Bone marrow (tissue), 2 donors: ENCODE measurements at places on chromosomes 6 and 20.

GRCh38 chr6:166031275-166031674, 136.4 kb downstream of the TBXT start:
- DNase-seq = no peak

- DNase-seq = no peak
Measured at GRCh38 chr20:19648024-19648423, 110.0 kb upstream of the RIN2 start.

DNA sequence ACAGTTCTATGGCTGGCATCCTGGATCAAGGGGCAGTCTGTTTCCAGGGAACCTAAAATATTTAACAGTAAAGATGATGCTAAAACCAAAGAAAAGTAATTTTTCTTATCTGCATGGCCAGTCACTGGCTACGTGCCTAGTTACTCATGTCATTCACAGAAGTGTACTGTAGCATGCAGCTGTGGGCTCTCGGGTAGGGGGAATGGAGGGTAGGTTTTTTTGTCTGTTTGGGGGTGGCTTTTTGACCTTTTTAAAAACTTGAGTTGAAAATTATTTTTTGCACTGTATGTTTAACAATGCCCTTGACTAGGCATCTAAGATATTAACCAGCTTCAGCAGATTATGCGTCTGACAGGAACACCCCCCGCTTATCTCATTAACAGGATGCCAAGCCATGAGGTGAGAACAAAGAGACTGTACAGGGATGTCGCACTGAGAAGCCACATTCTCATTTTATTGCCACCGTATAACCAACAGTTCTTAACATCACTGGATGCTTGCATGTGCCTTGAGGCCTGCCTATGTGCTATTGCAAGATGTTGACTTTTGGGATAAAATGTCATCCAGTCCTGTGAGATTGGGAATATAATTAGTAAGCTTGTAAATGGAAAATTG, 30.3 kb upstream of the MAPK13 start:
- no peak for DNase-seq

DNA sequence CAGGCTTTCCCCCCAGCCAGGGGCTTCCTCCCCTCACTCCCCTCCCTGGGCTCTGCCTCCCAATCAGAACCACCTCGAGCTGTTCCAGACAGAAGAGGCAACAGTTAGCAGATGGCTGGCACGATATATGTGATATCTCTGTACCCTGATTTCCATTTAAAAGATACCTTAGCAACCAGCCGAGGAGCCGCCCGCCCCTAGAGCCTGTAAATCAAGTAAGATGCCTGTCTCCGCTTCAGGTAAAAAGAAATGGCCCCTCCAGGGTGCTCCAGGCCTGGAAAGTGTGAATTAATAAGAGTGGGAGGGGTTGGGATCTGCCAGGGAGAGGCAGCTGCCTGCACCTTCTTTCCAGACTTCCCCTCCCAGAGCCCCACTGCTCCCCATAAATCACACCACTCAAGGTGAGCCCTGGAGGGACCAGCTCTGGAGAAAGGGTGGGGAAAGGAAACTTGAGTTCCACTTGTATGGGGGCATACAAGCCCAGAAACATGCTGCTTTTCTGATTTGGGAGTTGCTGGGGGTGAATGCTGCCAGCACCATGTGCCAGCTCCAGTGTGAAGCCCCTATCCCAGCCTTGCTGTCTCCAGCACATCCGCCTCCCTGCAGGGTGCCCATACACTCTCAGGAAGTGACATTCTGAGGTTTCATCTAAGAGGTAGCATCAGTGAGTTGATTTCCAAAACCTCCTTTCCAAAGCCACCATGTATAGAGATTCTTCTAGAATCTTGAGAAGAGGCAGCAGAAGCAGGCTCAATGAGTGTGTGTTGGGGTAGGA, 148.0 kb downstream of the LRFN2 start:
- DNase-seq = no peak

DNA sequence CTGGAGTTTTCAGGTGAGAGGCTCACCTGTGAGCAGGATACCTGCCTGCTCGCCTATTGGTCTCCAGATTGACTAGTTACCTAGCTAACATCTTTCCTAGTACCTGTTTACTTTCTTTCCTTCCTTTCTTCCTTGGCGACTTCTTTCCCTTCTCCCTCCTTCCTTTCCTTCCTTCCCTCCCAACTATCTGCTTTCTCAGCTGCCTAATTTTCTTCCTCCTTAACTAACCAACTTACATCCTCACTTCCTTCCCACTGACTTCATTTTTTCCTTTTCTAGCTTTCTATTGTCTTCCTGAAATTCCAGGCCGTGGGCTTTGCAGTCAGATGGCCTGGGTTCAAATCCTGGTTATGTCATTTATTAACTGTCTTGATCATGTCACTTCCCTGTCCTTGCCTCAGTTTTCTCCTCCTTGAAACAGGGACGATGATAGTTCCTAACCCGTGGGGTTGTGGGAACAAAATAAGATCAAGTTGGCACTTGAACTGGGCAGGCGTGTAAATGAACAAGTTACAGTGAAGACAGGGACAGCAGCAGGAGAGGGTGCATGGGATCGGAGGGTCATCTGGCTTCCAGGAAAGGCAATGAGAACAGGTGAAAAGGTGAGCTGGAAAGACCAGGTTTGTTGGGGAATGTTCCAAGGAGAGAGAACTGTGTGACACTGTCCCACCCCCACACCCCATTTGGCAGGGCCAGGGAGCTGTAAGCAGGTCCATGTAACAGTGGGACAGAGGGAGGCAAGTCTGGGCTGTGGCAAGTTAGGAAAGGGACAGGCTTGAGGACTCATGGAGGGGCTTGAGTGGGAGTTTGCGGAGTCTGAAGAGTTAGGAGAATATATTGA, 540 bp downstream of the SGK2 start:
- DNase-seq = no peak

- no peak for DNase-seq
Measured at GRCh38 chr6:148438632-148439031, 96.0 kb downstream of the SASH1 start.

- DNase-seq = no peak
Measured at GRCh38 chr6:3330199-3330598, 71.5 kb downstream of the PSMG4 start.

DNA sequence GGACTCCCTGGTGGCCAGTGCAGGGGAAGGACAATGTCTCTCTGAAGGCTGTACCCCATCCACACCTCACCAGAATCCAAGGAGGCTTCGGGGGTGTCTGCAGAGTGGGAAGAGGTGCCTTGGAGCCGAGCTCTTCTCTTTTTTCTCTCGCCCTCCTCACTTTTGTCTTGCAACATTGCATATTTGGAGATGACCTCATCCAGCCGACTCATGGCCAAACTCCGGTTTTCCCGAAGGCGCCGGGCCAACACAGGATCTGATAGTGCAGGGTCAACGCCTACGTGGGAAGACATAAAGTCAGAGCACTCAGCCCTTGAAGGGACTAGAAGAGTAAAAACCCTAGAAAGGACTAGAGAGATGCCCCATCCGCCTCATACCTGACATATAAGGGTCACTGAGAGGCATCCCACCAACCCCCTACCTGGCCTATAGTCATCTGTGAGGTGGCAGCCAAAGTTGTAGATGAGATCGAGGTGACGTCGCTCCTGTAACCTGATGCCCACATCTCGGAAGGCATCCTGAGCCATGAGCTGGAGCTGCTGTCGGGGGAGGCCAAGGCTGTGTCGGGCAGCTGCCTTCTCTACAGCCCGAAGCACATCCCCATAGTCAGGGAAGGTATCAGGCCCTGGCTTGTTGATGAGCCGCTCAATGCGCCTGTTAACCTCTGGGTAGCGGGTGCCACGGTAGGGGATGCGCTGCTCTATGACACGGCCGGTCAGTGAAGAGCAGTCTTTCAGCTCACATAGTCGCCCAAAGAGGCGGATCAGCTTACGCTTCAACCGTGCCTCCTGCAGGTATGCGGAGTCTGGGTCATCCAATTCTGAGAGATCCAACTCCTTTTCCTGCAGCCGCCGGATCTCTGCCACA, 3.0 kb upstream of the ZBTB22 start:
- DNase-seq = no peak

DNA sequence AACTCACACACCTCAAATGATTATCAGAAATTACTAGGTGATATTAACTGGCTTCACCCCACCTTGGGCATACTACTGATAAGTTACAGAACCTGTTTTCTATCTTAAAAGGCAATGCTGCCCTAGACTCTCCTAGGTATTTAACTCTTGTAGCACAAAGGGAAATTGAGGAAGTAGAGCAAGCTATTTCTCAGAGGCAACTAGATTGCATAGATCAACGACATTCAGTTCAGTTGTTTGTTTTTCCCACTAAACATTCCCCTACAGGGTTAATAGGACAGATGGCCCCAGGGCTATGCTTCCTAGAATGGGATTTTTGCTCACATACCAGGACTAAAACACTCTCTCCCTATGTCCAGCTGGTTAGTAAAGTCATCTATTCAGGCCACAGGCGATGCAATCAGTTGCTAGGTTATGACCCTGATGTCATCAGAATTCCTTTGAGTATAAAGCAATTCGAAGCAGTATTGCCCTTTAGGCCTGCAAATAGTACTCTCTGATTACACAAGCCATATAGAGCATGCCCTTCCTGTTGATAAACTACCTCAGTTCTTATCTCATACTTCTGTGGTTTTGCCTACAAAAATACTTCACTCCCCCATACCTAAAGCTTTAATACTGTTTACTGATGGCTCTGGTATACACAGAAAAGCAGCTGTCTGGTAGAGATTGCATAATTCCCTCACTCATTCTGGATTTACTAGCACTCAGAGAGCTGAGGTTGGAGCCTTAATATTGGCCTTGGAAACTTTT, 67.4 kb upstream of the ASCC3 start:
- DNase-seq = no peak

DNA sequence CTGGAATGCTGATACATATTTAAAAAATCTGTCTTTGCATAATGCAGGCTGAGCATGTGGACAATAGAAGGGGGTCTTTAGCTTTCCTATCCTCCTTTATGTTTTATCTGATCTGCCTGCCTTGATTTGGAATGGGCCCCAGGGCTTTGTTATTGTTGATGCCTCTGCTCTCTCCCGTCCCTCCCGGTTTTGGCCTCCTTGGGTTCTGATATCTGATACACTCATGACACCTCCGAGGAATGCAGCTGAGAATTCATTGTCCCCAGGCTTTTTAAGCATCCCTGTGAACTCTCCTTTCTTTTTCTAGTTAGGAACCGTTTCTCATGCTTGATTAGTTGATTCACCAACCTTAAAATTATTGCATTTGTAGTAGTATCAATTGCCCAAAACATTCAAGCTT, 185.5 kb upstream of the RALGAPA2 start:
- DNase-seq = no peak
